Cerebellar nuclear complex (tissue), 1 donor: ENCODE measurements at places on chromosomes 11 and 22.

GRCh38 chr11:25587496-25587895, 744.4 kb upstream of the ANO3 start:
- no peak for DNase-seq

DNA sequence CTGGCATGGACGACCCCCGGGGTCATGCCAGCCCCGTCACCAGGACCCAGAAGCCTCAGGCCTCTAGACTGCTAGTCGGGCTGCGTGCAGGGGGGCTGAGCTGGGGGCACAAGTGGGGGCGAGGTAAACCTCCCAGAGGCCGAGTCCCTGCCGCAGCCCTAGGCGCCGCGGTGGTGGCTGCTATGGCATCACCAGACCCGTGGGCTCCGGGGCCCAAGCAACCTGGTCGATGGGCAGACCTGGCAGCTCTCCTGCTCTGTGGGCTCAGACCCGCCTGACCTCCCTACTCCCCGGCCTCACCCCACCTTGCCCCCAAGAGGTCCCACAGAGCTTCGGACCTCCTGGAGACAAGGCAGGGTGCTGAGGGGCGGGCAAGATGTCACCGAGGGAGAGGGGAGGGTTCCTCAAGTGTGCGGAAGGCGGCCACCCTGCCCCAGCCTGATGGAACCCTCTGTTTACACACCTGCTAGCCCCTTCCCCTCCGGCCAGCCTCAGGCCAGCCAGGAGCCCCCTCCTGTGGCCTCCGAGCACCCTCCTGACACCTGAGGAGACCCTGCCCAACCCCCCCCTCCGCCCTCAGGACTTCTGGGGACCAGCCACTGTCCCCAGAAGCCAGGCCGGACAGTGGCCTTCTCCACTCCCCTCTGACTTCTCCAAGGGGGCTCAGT, 9.4 kb downstream of the IGF2 start:
- no peak for DNase-seq

GRCh38 chr22:26325641-26326040, 103.4 kb upstream of the ASPHD2 start:
- DNase-seq = no peak

DNA sequence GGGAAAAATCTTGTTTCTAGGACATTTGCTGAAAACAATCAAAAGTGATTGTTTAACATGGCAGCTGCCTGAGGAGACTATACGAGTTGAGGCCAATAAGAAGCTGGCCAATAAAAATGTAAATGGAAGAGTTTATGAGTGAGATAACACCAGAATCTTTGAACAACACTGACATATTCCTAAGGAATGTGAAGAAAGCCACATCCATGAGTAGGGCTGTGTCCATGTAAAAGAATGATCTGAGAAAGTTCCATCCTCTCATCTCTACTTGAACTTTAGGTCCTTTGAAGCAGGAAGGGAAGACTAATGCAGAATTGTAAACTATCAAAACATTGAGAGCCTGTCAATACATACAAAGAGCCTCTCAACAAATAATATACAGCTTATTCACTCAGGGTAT, 6.9 kb upstream of the CHORDC1 start:
- DNase-seq = no peak

GRCh38 chr11:69874178-69874983, 55.2 kb upstream of the FGF3 start:
- DNase-seq = no peak

- DNase-seq = no peak
Observed at GRCh38 chr22:27815826-27816530, 14.4 kb upstream of the MN1 start.

- no peak for DNase-seq
Observed at GRCh38 chr11:107719073-107719472, 7.2 kb upstream of the SLN start.

GRCh38 chr22:41442240-41442792, 4.3 kb downstream of the TOB2 start:
- peak; percentile 75 for DNase-seq

DNA sequence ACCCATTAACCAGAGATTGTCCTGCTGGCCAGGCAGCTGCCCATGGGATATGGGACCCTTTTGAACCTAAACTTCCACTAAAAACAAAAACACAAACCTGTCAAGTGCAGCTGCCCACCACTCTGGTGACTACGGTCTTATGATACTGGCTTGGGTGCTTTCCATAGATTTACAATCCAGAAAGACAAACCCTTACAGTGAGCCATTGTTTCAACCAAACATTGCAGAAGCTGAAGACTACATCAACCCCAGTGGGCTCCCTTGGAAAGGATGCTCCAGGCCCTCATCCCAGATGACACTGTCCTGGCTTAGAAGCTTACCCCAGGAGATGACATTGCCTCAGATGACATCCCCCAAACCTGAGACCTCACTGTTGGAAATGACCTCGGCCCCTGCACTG, 56.9 kb upstream of the WNT11 start:
- DNase-seq = no peak

GRCh38 chr11:77778118-77778517, 42.4 kb downstream of the RSF1 start:
- no peak for DNase-seq

- no peak for DNase-seq
Observed at GRCh38 chr22:17106161-17106784, 14.9 kb downstream of the TMEM121B start.
